Stimulated activated CD4-positive, alpha-beta T cell treated with anti-CD3 and anti-CD28 coated beads, TNF-alpha, amount 100 ng/mL, for 48 hours (primary cell): ENCODE measurements at places on chromosomes 7 and 10.

GRCh38 chr7:5630670-5631069 is 150.8 kb downstream of the RNF216 start:
- DNase-seq = peak; percentile 38

GRCh38 chr7:36684954-36685353 is 39.3 kb downstream of the AOAH start:
- DNase-seq = no peak

- DNase-seq = no peak
Measured at GRCh38 chr7:48083114-48083830, 5.8 kb upstream of the UPP1 start.

DNA sequence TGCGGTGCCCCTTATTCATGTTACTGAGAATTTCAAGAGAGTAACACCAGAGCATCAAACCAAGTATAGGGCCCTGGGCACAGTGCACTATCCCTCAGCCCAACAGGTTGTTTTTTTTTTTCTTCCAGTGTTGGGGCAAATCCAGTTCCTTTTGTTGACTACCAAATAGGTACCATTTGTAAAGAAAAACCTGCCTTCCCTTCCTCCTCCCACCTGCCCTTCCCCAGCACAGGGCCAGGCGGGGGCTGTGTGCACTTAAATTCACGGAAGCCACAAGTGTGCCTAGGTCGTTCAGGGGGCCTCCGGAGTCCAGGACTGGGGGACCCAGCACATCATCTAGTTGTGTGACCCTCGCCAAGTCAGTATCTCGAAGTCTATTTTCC is 595 bp upstream of the SFXN4 start:
- no peak for DNase-seq

- no peak for DNase-seq
Measured at GRCh38 chr10:127935071-127935561, 28.2 kb downstream of the PTPRE start.

- no peak for DNase-seq
Measured at GRCh38 chr10:70355051-70356021, 27.1 kb downstream of the LRRC20 start.

GRCh38 chr7:99409806-99410205 is 1.0 kb downstream of the BUD31 start:
- no peak for DNase-seq

- DNase-seq = no peak
Measured at GRCh38 chr10:49089557-49090188, 25.6 kb downstream of the VSTM4 start.

- DNase-seq = no peak
Measured at GRCh38 chr10:51706225-51706624, 6.8 kb upstream of the CSTF2T start.

DNA sequence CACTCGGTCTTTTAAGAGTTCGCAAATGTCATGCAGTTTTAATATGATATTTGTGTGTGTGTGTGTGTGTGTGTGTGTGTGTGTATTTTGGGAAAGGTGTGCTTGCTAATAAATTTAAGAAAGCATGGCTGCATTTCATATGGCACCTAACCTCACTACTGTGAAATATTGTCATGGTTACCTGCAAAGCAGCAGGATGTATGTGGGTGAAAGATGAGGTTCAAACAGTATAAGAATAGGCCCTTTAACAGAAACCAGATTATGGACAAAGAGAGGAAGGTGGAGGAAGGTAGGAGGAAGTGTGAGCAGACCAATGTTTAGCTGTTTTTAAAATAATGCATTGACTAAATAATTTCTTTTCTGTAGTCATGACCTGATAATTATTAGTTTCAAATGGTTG is 73.5 kb upstream of the CACNA2D1 start:
- DNase-seq = no peak

DNA sequence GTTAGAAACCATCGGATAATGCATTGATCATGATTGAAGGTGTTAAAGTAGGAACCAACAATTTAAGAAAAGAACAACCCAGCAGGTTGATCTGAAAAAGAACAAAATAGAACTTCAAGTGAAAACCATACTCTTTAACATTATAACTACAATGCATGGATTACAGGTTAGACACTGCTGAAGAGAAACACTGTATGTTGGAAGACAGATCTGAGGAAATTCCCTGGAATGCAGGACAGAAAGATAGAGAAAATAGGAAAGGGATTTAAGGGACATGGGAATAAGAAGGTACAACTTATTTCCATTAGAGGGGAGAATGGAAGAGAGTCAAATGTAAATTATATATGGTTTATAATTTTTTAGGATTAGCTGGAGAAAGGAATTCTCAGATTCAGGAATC is 303.3 kb downstream of the DNAJB6 start:
- no peak for DNase-seq

GRCh38 chr7:151384776-151385625 is 24.8 kb downstream of the WDR86 start:
- DNase-seq = no peak

DNA sequence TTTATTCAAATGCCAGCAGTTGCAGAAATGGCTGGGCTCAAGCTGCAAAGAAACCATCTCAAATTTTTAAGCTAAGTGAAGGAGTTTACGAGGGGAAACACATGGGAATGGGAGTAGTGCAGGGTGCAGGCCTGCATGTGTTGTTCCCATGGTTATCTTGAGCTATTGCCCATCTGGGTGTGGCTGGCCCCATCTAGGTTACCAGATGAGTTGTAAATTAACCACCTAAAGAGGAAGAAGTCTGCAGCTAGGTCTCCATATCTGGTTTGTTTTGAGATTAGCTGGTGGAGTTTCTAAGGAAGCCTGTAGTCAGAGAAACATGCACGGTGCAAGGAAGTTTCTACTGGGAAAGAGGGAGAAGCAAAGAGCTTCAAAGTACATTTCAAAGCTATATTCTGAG is 23.3 kb upstream of the STEAP2 start:
- no peak for DNase-seq
